Spleen (tissue), 13 donors: ENCODE measurements at places on chromosomes 2 and 18. TPM values are rescaled to one million over a fixed set of nuclear protein-coding genes. Genes with fewer than 3 reads are reported as not detected.

GRCh38 chr2:27832396-27832795 is 57.8 kb downstream of the RBKS start:
- DNase-seq = no peak

Gene CCDC74B
- 0.27 TPM for total RNA-seq

Gene SLC16A14
- 8.0 TPM for total RNA-seq

GRCh38 chr2:30862054-30862651 is 54.9 kb upstream of the CAPN13 start:
- DNase-seq = no peak

- DNase-seq = no peak
These were observed 31.9 kb downstream of the ASB1 start for GRCh38 chr2:238458651-238459050.

Gene DLGAP1
- total RNA-seq = 1.9 TPM

Gene CAPN14
- total RNA-seq = 0.87 TPM

Gene XIRP2
- 3.2 TPM for total RNA-seq

GRCh38 chr18:62420151-62420512 is 95.0 kb downstream of the TNFRSF11A start:
- no peak for DNase-seq

- DNase-seq = no peak
These were observed 63.6 kb downstream of the SLC35F5 start for GRCh38 chr2:113692698-113693428.

DNA sequence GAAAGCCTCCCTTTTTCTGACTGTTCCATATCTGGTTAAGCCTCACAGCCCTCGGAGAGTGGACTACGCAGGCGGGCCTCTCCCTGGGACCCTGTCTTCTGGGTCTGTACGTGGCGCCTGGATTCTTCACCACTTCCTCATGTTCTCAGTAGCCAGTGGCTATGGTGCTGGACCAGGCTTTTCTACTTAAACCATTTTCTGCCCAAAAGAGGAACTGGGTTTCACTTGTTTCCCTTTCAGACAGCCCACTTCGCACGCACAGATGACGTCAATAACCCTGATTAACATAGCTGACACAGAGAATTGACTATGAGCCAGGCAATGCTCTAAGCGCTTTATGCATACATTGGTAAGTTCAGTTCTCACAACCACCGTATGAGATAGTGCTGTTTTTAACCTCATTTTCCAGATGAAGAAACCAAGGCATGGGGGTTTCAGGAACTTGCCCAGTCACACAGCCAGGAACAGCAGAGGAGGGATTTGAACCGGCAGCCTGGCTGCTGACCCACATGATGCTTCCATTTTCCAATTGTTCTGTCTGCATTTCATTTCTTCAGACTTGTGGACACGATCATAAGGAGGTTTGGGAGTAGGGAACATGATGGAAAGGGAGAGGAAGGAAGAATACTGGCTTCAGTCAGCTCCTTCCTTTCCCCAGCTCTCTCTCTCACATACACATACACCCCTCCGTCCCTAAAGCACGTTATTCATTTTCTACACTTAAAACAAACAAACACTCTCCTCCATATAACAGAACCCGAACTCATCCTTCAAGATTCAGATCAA is 41.7 kb downstream of the MYOM1 start:
- peak; percentile 85 for DNase-seq

Gene CFAP210
- not detected for total RNA-seq

GRCh38 chr18:9613550-9614400 is 584 bp downstream of the PPP4R1 start:
- DNase-seq = peak; percentile 93

Gene TCF23
- 3.7 TPM for total RNA-seq

Gene CDKL4
- 1.4 TPM for total RNA-seq

GRCh38 chr2:197274349-197274748 is 36.2 kb downstream of the ANKRD44 start:
- DNase-seq = no peak

DNA sequence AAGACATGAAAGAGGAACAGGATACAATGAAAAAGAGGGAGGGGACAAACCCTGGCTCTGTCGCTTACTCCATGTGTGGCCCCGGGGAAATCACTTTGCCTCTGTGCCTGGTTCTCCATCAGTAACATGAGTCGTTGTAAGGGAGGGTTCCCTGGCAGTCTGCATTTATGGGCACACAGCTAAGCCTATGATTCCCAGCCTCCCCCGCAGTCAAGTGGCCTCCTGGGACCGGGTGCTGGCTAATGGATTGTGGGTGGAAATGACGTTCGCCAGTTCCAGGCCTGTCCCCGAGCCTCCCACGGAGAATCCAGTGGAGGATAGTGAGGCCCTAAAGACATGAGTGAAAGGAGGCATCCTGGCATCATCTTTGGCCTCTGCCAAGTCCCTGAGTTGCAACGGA is 42.7 kb downstream of the SFXN5 start:
- DNase-seq = no peak

DNA sequence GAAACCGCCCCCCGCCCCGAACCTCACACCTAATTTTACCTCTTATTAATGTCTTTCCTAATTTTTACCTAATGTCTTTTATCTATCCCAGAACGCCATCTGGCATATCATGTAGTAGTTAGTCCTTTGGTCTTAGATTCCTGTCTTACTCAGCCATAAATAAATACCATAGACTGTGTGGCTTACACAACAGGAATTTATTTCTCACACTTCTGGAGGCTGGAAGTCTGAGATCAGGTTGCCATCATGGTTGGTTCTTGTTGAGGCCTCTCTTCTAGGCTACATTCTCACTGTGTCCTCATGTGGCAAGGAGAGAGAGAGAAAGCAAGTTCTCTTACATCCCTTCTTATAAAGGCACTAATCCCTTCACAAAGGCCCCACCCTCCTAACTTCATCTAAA is 46.8 kb downstream of the RHBDD1 start:
- DNase-seq = no peak

- no peak for DNase-seq
These were observed 88.8 kb upstream of the MAP4K4 start for GRCh38 chr2:101608408-101609310.

Gene ANKRD30B
- total RNA-seq = not detected

DNA sequence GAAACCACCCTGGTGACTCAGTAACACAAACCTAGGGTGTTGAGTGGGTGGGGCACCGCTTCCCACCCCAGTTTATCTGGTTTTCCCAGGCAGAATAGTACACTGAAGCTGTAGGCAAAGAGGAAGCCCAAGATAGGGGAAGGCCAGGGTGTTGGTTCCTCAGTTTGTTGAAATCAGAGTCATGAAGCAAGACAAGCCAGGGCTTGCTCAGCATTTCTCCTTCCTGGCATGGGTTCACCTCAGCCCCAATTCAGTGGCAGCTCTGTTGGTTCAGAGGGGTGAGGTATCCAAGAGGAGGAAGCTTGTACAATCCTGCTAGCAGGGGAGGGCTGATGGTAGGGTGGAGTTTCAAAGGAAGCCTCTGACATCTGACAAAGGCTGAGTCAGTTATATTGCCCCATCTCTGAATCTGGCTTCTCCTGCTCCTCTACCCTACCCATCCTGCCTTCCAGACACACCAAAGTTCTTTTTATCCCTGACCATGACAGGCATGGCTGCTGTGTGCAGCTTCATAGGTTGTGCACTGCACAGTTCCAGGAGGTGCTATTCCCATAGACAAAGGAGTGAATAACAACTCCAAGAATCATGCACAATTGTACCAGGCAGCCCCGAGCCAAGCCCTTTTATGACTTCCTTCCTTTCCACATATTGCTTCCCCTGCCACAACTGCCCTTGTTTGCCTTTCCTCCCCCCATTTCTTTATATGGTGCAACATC is 24.9 kb upstream of the RAB10 start:
- DNase-seq = peak; percentile 84

DNA sequence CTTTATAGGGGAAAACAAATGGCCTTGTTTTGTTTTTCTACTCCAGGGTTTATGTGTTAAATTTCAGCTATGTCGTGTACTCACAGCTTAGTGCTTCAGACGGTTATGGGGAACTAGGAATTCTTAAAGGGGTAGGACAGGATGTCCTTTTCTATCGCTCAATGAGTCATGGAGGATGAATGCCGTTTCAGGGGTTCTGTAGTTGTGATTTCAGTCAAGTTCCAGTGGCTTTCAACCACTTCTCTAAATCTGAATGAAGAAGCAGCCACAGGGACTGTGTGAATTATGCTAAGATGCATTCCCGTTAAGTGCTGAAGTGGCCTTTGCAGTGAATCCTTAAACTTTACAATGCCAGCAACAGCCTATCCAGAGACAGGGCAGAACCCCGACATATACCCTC is 1231.7 kb upstream of the ZEB2 start:
- no peak for DNase-seq

Gene CFC1
- total RNA-seq = not detected

GRCh38 chr18:32683044-32683443 is 89.8 kb downstream of the KLHL14 start:
- no peak for DNase-seq
